AML-193 (cell line): ENCODE measurements at places on chromosomes 5 and 9.

GRCh38 chr5:52328220-52328806, 459.4 kb upstream of the ITGA1 start:
- no peak for DNase-seq

- DNase-seq = no peak
Measured at GRCh38 chr5:64188776-64189175, 23.1 kb downstream of the RNF180 start.

DNA sequence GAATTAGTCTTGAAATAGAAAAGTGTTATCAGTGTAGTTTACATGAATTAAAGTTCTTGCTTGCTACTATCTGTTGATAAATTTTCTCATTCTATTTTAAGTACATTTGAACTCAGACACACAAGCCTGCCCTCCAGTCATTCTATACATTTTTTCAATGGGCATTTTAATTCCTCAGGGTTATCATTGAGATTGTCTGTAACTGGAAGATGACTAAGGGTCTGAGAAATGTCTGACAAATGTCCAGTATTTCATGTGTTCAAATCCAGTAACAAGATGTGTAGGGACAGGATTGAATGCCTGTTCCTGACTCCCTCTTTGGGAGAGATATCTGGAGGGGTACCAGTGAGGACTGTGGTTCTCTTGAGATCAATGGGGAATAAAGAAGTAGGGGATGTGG, 223.9 kb upstream of the ADAMTSL1 start:
- no peak for DNase-seq

DNA sequence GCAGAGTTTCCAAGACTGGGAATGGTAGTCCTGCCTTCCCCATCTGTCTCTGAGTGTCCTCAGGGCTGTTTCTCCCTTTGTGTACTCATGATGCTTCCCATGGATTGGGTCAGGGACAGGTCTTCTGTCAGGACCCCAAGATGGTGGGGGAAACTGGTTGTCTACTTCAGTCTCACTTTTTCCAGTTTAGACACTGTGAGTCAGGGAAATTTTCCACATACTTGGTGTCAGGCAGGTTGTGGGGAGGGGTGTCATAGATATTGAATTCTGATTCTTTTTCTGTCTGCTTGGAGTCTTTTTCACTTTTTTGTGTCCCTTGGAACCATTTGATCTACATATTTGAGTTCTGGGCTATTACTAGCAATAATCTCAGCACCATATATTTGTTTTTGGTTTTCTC, 10.3 kb downstream of the POLK start:
- DNase-seq = no peak

GRCh38 chr5:2170761-2171160, 288.0 kb upstream of the IRX4 start:
- DNase-seq = no peak

DNA sequence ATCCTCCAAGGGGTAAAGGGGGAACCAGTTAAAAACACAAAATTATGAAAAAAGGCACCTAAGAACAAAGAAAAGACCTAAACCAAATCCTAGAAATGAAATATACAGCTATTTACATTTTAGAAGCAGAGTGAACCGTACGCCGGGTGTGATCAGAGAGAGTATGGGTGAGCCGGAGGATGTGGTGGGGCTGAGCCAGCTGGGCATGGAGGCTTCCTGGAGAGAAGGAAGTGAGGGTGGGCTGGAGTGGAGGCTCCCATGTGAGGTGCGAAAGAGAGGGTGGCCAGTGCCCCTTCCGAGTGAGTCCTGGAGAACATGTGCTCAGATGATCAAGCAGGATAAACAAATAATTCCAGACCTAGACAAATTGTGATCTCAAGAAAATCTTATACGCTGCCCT, 111.6 kb downstream of the CACNA1B start:
- DNase-seq = no peak
